ENCODE measurements at places on chromosomes 12 and 14. TPM values are rescaled to one million over a fixed set of nuclear protein-coding genes. Genes with fewer than 3 reads are reported as not detected.

- no peak for ATAC-seq
Observed at GRCh38 chr14:61876362-61877034, 114.3 kb downstream of the SNAPC1 start.

GRCh38 chr14:76936483-76936882, 92.0 kb downstream of the IRF2BPL start:
- no peak for ATAC-seq

DNA sequence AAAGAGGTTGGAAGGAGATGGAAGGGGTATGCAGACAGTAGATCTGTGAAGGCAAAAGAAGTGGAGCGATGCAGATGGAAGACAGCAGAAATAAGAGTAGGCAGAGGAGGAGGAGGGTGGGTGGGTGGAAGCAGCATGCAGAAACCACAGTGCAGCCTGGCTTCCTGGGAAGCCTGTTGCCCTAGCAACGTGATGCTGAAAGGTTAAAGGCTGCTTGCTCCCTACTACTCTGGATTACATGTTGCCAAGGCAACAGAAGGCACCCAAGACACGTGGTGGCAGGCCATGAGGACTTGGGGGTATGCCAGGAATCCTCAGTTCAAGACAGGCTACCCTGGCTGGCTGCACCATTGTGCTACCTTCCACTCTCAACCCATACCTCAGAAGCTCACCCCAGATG, 129.6 kb downstream of the GRIN2B start:
- ATAC-seq: no peak

- ATAC-seq: peak; percentile 18
Observed at GRCh38 chr12:57149245-57149900, 2.0 kb upstream of the LRP1-AS start.

DNA sequence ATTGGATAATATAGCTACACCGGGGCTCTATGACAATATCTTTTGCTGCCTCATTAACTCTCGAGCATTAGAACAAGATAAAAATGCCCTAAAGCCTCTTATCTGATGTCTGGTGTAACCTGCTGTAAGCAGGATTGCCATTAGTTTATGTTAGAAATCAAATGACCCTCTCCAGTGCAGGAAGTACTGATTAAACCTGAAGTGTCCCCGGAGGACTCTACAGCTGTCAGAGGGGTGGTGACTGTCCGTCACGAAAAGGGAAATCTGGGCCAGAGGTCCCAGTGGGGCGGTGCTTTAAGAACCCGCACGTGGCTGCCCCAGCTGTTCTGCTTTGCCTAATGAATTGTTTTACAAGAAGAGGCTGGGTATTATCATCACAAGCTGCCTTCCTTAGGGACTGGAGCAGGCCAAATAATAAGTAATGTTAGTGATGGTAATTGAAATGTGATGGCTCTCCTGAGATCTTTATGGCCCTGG, 55.7 kb downstream of the LIN52 start:
- no peak for ATAC-seq

DNA sequence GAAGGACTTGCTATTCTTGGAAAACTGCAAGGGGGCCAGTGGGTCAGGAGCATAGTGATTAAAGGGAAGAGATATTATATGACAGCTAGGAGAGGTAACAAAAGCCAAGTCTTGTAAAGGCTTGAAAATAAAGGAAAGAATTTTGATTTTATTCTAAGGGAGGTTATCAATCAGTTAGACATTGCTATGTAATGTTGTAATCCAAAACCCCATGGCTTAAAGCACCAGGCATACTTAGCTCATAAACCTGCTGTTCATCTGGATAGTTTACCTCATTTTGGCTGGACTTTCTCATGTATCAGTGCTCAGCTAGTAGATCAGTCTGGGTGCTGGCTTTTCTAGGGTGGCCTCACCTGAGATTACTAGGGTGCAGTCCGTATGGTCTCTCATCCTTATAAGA, 680.9 kb upstream of the LMO3 start:
- ATAC-seq: no peak

- no peak for ATAC-seq
Observed at GRCh38 chr12:15720295-15720694, 68.9 kb downstream of the EPS8 start.

DNA sequence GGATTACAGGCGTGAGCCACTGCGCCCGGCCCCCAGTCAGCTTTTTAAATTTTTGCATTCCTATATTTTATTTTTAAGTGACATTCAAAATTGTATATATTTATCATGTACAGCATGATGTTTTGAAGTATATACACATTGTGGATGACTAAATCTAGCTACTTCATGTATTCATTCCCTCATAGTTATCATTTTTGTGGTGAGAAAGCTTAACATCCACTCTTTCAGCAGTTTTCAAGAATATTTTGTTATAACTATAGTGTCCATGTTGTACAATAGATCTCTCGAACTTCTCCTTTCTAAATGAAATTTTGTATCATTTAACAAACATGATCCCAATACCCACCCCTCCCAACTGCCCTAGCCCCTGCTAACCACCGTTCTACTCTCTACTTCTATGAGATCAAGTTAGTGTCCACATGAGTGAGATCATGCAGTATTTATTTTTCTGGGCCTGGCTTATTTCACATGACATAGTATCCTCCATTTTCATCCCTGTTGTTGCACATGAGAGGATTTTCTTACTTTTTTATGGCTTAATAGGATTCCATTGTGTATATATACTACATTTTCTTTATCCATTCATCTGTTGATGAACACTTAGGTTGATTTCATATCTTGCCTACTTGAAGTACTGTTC, 8.8 kb upstream of the HEBP1 start:
- no peak for ATAC-seq

The CIROP gene
- total RNA-seq: not detected
